Activated CD8-positive, alpha-beta memory T cell treated with anti-CD3 and anti-CD28 coated beads for 48 hours (primary cell): ENCODE measurements at places on chromosomes 13 and 19.

GRCh38 chr19:57382806-57383488 is 6.7 kb upstream of the ZNF548 start:
- no peak for DNase-seq

DNA sequence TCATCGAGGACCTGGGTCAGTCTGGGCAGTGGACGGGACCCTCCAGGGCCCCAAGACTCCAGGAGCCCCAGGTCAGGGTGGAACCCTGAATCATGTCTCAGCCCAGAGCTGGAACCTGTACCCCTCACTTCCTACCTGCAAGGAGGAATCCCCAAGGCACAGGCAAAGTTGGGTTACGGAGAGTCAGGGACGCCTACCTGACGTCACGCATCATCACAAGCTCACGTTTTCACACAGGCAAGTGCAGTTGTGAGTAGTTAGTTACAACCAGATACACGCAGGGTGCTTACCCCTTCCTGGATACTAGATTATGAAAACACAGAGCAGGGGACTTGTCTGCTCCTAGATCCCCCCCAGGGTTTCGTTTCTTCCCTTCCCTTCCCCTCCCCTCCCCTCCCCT is 1.9 kb downstream of the RETN start:
- DNase-seq, result no peak

DNA sequence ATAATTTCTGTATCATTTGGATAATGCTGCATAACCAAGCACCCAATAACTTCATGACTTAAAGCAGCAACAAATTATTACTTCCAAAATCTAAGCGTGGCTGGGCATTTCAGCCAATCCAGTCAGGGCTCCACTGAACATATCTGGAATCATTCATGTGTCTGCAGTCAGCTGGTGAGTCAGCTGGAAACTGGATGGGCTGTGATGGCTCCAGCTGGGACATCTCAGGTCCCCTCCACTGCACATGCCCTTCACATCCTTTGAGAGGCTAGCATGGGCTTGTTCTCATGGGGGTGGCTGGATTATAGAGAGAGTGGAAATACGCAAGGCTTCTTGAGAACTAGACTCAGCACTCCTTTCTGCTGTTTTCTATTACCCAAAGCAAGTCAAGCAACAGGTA is 961.9 kb downstream of the DIAPH3 start:
- DNase-seq, result no peak

DNA sequence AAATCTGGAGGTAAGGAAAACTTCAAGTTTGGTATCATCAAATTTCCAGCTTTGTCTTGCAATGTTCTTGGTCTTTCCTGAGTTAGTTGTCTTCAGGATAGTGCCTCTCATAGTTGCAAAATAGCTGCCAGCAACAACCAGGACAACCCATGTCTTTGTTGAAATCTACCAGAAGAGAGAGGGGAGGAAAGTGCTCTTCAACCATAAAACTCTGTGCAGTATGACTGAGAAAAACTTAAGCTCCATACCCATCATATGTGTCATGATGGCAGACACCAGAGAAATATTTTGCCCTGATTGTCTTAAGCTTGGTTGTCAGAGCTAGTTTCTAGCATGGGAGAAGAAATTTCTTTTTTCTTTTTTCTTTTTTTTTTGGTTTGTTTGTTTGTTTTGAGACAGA is 103.3 kb downstream of the SPRY2 start:
- no peak for DNase-seq

DNA sequence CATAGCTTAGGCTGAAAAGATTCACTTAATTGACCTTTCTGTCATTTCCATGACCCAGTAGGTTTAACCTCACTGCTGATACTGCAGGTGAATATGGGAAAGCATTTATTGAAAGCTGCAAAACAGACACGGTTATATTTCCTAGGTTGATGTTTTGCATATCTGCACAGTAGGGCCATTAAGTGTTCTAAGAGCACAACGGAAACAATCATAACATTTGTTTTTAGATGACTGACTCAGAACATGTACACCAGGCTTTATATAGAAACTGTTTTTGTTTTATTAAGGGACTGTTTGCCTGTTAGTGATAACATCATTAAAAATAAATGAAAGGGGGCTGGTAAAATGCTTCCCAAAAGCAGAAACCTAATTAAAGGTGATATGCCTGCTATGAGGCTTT is 367.8 kb downstream of the DACH1 start:
- no peak for DNase-seq

DNA sequence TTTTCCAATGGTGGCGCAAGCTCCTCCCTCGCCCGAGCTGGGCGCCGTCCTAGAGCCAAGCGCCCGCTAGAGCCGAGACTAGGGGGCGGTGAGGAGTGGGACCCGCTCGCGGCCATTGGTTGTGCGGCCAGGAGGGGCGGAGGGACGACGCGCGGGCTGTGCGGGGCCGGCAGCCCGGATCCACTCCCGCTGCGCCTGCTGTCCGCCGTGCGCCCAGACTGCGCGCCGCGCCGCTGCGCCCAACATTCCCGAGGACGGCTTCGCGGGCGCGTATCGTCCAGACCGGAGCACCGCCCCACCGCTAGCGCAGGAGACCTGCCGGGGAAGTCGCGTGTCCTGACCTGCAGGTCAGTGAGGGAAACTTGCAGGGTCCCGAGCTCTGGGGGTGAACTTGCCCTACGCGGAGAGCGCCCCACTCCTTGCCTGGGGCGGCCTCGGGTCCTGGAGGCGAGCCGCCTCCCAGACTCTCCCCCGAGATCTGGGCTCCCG is at the start of gene SERTM1:
Gene SERTM1 (plus strand): TSS at position 183 of the 489 bp plus-strand sequence. CDS start 21,059 bp downstream, outside the sequence.
- no peak for DNase-seq

DNA sequence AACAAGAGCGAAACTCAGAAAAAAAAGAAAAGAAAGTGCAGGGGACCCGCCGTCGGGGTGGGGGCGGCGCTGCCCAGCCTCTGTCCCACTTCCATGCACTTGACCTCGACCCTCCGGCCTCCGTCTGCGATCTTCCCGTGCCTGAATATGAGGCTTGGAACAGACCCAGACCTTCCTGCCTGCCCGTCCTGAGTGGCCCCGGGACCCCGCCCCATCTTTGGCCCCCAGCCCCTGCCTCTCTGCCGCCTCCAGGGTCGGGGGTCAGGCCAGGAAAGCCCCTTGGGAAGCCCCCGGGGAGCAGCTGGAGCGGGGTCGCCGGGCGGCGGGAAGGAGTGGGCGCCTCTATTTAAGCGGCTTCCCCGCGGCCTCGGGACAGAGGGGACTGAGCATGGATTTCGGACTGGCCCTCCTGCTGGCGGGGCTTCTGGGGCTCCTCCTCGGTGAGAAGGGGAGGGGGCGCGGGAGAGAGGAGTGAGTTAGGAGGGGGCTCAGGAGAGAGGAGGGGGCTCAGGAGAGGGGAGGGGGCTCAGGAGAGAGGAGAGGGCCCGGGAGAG is at the start of gene MADCAM1:
Gene MADCAM1 (plus strand): TSS at position 375 of the 554 bp plus-strand sequence. CDS start 14 bp downstream, at position 389.
- no peak for DNase-seq

- no peak for DNase-seq
Measured at GRCh38 chr13:27077451-27077850, 94.2 kb downstream of the USP12 start.

GRCh38 chr13:110263888-110264287 is 43.1 kb downstream of the COL4A1 start:
- DNase-seq, result no peak

GRCh38 chr13:98032168-98032567 is 78.7 kb downstream of the IPO5 start:
- no peak for DNase-seq

DNA sequence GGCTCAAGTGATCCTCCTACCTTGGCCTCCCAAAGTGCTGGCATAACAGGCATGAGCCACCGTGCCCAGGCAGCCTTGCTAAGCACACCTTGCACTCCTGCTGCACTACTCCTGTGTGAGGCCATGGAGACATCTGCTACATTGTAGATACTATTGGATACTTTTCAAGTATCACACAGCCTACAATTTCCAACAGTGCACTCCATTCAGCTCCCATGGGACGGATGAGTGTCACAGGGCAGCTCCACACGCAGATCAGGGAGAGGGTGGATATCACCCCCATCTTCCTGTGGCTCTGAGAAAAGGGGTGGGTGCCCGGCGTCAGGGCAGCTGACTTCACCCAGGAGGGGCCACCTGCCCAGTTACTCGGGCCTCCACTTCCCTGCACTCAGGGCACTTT is 39.1 kb upstream of the CCNE1 start:
- DNase-seq, result no peak

DNA sequence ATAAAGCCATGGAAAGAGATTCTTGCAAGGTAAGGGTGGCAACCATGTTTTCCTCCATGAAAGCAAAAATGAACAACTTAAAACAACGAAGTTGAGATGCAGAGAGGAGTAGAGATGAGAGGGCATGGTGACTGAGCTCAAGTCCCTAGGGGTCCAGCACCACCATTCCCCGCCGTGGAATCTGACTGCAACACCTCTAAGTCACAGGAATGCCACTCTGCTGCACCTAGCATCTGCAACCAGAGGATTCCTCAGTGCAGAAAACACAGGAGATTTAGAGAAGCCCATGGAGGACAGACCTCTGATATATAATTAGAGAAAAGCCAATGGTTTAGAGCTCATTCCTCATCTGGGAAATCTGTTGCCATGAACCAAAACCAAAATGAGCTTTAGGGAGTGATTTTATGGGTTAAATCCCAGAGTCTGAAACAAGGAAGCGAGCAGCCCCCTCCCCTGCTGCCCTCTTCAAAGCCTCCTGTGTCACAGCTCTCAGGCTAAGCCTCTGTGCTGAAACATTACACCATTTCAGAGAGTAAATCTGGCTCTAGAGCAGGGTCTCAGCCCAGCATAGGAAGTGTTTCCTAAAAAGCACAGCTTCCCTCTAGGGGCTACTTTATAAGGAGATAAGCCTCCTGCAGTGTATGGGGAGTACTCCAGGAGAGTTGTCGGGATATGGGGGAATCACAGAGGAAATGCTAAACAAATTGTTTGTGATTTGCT is 1043.6 kb downstream of the UQCRFS1 start:
- DNase-seq, result no peak

GRCh38 chr19:56138069-56138468 is 3.0 kb upstream of the ZNF444 start:
- no peak for DNase-seq

DNA sequence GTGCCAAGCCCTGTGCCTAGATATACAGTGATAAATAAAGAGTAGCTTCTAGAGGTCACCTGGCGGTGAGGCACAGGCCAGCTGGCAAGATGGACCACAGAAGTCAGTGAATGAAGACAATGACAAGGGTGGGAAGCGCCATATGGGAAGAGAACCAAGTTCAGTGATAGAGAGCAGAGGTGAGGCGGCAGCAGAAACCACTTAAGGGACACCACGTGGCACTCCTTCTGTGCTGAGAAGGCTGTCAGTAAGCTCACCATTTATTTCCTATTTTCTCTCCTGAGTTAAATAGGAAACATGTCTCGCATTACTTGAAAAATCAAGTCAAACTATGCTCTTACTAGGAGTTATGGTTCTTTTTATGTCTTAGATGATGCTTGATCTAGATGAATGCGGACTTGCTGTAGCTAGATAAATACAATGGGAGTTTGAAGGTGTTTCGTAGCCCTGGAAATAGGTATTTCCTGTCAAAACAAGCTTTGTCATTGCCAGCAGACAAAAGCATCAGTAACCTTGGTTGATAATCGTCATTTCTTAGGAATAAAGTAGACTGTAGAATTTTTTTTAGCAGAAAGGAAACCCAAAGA is 17.8 kb downstream of the ALOX5AP start:
- no peak for DNase-seq

GRCh38 chr19:18795540-18795939 is 4.4 kb upstream of the COMP start:
- DNase-seq, result no peak

DNA sequence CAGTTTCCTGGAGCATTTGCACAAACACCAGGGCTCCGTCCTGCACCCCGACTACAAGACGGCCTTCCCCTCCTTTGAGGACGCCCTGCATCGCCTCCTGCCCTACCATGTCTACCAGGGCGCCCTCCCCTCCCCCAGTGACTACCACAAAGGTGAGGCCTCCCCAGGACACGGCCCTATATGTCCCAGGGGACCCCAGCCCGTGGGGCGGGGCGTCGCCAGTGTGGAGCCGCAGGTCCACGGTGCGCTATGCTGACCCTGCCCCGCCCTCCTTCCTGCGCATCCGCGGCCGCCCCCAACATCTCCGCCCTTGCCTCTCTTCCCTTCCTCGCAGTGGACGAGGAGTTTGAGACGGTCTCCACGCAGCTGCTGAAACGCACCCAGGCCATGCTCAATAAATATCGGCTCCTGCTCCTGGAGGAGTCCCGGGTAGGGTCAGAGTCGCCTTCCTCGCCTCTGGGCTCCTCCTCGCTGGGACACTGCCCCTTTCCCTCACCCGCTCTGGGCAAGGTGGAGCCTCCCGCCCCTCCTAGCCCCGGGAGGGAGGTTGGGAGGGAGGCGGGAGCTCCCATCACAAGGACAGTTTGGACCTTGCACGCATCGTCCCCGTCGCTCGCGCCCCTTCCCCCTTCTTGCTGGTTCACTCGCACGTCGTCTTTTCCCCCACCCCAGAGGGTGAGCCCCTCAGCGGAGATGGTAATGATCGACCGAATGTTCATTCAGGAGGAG is 14.4 kb upstream of the EHD2 start:
- no peak for DNase-seq

DNA sequence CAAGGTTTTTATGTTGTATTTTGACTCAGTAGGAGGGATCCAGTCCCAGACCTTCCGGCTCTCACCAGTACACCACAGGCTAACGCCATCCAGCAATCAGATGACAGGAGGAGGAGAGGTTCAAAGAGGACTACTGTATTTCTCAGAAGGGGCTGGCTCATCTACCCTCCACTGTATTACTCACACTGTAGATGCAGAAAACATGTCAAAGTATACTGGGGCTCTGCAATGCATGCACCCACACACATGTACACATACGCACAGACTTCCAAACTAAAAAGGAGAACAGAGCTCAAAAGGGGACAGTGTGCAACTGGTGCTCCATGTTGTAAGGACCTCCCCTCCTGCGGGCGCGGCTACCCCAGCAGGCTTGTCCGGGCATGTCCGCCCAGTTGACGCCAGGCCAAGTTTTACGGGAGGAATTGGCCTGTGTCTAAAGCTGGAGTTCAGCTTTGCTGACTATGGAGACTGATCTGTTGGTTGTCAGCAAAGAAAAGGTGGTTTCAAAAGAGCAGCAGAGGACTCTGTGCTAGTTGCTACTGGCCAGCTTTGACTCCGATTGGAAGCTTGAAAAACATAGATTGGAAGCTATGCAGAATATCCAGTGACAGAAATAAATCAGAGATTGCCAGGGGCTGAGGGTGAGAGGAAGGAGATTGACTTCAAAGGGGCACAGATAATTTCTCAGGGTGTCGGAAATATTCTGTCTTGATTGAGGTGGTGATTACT is 314.2 kb downstream of the DLEU7 start:
- DNase-seq, result no peak

GRCh38 chr13:95724252-95724651 is 47.3 kb downstream of the DNAJC3 start:
- DNase-seq, result no peak

GRCh38 chr13:43026262-43026661 is 2.9 kb downstream of the DNAJC15 start:
- DNase-seq, result no peak

DNA sequence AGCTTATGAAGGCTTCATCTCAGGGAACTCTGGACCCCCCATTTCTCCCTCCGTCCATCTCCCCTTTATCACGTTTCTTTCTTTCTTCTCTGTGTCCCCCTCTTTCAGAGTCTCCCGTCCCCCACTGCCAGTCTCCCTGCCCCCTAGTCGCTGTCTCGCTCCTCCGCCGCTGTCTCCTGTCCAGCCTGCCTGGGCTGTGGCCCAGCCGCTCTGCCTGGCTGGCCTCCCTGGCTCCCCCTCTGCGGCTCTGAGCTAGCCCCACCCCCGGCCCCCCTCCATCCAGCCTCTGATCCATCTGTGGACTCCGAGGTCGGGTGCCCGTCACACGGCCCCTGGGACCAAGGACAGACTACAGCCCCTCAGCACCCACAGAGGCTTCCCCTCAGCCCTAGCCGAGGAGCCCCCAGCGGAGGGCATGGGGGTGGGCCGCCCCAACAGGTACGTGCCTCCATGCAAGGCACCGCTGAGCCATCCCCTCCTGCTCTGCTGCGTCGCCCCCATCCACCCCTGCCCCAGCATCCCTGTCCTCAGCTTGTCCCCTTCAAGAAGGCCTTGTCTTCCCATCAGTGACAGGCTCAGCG is 1.1 kb upstream of the KCNJ14 start:
- DNase-seq, result no peak
